CD4-positive, alpha-beta T cell treated with Interleukin-6 for 4 hours (primary cell): ENCODE measurements at places on chromosomes 4 and X.

- no peak for DNase-seq
Observed at GRCh38 chr4:171622729-171623128, 190.5 kb upstream of the GALNTL6 start.

- DNase-seq = no peak
Observed at GRCh38 chrX:67543818-67544217, at the start of gene AR. TSS of gene AR (plus strand) at chrX:67544021. CDS start at chrX:67545147, 1,126 bp downstream.

GRCh38 chr4:76987153-76987591 lies 37.6 kb downstream of the SEPTIN11 start:
- no peak for DNase-seq

- DNase-seq = no peak
Observed at GRCh38 chr4:109111031-109111430, 191.4 kb downstream of the COL25A1 start.

DNA sequence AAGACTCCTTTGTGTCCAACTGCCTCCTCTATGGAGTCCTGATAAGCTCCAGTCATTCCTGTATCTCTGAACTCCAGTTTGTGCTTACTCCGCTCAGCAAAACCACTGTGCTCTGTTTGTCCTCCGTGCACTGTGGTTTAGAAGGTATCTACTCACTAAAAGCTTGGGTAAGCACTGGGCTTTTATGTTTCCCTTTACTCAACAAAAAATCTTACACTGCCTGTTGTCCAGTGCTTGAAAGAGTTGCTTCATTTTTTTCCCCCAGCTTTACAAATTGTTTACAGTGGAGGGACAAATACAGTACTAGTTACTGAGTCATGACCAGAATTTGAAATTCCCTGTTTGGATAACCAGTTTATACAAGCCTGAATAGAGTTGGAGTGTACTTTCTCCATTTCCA lies 545.3 kb upstream of the FAT1 start:
- DNase-seq = no peak

GRCh38 chrX:10310511-10310910 lies 153.7 kb downstream of the CLCN4 start:
- DNase-seq = no peak

DNA sequence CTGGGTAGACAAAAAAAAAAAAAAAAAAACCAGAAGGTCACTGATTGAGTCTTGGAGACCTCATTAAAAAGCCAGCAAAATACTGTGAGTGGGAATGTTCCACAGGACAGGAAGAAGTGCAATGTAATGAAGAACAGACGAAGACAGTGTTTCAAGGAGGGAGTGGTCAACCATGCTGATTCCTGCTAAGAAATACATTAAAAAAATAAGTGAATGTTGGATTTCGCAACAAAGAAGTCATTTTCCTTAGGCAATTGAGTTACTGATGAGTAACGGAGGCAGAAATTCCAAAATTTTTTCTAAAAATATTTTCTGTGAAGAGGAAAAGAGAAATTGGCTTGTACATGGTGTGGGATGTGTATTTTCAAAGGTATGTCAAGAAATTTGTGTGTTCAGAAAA lies 94.3 kb upstream of the FAM47B start:
- DNase-seq = no peak

GRCh38 chr4:3148926-3149325 lies 74.4 kb downstream of the HTT start:
- DNase-seq = no peak

- DNase-seq = no peak
Observed at GRCh38 chrX:25018682-25019081, 2.9 kb upstream of the ARX start.

GRCh38 chr4:87649980-87650379 lies at the start of gene DMP1:
TSS of gene DMP1 (plus strand) at chr4:87650280. CDS start at chr4:87656493, 6,213 bp downstream.
- no peak for DNase-seq

DNA sequence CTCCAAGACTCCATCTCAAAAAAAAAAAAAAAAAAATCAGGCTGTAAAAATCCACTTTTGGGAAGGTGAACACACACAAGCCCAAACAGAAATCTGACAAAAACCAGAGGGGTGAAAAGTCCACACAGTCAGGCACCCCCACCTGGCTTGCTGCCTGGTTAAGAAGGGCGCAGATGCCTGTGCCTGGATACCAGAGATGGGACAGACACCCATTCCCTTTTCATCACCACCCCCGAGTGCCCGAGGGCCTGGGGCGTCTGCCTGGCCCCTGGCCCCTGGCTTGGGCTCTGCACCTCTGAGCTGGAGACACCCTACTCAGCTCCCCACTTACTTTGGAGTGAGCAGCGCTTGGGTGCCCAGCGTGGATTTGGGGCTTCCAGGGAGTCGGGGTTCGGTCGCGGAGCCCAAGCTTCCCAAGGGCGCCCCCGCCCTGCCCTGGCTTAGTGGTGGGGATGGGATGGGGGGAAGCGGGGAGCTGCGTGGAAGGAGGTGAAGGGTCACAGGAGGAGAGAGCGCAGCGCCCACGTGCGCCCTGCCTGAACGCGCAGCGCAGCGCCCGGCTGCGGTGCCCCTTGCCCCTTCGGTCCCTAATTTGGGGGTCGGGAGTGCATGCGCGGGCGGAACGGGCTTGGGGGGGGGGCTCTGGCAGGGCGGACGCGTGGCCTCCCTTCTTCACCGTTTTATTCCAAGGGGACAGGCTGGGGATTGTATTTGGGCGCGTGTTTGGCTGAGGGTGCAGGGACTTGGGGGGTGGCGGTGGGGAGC lies 11.3 kb downstream of the SHOX start:
- DNase-seq = no peak

- DNase-seq = peak; percentile 30
Observed at GRCh38 chr4:38489924-38490639, 173.9 kb upstream of the KLF3 start.

DNA sequence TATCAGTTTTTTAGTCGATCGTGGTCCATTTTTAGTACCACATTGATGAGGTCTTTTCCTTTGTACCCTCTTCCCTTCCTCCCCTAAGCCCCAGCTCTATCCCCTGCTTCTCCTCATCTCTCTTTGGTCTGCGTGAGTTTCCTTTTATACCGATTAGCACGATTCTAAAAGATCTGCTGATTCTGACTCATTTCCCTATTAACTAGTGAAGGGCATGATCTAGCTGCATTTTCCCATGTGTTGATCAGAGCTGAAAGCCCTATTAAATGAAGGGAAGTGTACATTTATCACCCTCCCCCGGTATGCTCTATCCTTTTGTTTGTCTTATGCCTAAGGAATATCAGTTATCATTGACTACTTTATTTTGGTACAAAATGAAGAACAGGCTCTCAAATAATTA lies 181.7 kb upstream of the NPY2R start:
- DNase-seq = no peak

DNA sequence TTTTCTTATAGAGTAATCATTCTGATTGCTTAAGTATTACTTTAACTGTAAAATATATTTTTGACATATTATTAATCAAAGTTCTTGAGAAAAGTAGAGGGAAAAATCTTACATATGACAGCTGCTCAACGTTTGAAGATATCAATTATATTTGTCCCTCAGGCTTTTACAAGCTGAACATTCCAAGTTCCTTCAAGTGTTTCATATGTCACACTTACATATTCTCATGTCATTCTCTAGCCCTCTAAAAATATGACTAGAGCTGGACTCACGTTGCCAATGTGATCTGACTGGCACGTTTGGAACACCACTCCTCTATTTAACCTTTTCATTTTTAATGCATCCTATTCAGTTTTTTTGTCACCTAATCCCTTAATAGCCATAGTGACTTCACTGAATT lies 492.9 kb downstream of the PCDH18 start:
- DNase-seq = no peak

DNA sequence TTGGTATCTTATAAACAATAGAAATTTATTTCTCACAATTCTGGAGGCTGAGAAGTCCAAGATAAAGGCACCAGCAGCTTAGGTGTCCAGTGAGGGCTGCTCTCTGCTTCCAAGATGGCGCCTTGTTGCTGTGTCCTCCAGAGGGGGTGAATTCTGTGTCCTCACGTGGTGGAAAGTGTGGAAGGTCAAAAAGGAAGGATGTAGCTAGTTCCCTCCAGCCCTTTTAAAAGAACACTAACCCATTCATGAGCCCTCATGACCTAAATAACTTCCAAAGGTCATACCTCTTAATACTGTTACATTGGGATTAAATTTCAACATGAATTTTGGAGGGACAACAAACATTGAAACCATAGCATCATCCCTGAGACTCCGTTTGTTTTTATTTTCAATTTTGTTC lies 48.8 kb downstream of the ZNF81 start:
- DNase-seq = no peak

DNA sequence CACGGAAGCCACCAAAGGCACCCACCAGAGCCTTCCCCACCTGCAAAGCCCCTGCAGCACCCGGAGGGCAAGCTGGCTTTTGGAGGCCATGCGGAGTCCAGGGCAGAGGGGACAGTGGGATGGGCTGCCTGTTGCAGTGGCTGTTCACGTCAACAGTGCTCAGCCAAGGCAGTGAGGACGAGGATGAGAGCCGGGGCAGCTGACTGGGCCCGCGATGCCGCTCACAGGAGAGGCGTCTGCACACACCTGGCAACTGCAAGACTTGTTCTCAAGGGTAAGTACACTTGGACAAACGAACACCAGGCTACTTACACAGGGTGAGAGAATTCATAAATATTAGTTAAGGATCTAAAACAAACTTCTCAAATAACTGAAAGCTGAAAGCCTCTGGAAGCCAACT lies 19.6 kb downstream of the FGFR3 start:
- DNase-seq = no peak

DNA sequence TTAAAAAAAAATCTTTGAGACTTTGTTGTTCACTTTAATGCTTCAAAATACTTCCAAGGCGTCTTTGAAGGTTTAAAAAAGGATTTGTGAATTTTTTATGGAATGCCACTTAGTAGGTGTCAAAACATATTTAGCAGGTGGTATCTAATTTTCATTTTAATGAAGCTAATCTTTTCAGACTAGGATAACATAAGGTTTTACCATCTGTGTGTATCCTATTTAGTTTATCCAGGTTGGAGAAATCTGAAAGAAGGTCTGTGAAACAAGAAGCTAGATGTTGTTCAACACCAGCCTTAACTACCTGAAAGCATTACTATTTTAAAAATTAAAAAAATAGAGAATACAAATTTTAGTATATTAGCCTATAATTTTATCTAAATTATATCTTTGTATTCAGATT lies 193.4 kb downstream of the GRID2 start:
- no peak for DNase-seq
